Liver (tissue), 10 donors: ENCODE measurements at places on chromosomes 1 and 21. TPM values are rescaled to one million over a fixed set of nuclear protein-coding genes. Genes with fewer than 3 reads are reported as not detected.
A peak's percentile ranks its signal among the peaks of the same experiment; 100 is the strongest.

The TPTE gene
- total RNA-seq, result not detected

The MEAF6 gene
- 25.3 TPM for total RNA-seq

DNA sequence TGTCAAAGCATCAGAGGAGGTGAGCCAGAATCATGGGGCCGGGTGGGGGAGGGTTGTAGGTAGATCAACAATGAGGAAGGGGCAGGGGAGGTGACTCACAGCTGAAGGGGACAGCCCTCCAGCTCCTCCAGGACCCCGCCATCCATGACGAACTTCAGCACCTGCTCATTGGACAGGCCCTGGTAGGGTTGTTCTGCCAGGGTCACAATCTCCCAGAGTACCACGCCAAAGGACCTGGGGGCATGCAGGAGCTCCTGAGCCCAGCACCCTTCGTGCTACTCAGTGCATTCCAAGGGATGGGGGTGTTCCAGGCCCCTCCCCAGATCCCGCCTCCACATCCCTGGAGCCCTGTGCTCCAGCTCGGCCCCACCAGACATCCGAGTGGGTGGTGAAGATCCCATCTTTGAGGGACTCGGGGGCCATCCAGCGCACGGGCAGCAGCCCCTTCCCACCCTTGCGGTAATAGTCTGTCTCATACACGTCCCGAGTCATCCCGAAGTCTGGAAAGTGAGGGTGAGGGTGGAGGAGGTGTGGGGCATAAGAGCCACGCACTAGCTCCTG is 17.5 kb downstream of the INSRR start:
- no peaks in the 10 kb centered on the region for H3K27me3 ChIP-seq
- H3K36me3 ChIP-seq, result no peaks in the 10 kb centered on the region
- DNase-seq, result no peak
- no peak overlapping the region for H3K4me3 ChIP-seq

DNA sequence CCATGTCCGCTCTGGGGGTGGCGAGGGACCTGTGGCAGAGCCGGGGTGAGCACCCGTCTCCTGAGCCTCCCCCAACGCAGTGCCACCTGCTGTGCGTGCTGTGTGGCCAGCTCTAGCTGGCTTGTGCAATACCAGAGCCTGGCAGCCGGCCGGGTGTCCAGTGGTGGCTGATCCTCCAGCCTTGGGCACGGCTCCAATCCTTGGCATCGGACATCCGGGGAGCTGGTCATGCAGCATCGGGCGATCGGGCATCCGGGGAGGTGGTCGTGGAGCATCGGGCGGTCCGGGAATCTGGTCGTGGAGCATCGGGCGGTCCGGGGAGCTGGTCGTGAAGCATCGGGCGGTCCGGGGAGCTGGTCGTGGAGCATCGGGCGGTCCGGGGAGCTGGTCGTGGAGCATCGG is 8.1 kb downstream of the SLX9 start:
- no peak overlapping the region for H3K27ac ChIP-seq
- H3K36me3 ChIP-seq, result peaks cover 8% of the 10 kb centered on the region
- H3K4me3 ChIP-seq, result no peak overlapping the region
- no peak for DNase-seq

DNA sequence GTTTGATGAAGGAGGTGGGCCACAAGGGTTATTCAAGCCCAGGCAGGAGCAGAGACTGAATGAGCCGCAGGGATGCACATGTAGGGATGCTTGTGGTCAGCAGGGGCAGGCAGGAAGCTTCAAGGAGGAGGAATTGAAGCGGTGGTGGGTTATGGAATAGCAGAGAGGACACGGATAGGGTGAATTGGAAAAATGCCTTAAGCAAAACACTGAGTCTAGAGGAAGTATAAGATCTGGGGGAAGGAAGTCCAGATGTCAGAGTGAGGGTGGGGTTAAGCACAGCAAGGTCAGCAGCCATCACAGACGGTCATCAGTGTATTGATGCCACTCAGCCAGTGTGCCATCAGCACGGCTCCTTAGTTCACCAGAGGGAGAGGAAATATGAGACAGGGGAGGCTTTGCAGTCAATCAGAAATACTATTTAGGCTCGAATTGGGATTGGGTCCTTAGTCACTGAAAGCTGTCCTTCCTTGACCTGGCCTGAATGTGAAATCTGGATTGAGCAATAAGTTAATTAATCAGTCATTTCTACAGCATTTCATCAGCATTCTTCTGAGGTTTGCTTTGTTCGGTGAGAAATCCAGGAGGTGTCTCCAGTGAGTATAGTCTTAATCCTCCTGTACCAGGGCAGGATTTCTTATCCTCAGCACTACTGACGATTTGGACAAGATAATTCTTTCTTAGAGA is 6.0 kb upstream of the LCE1F start:
- no peaks in the 10 kb centered on the region for H3K36me3 ChIP-seq
- no peaks in the 10 kb centered on the region for H3K4me1 ChIP-seq
- no peak overlapping the region for H3K27ac ChIP-seq
- DNase-seq, result no peak

- no peak overlapping the region for H3K27ac ChIP-seq
Observed at GRCh38 chr1:220917101-220917500, 37.9 kb downstream of the HLX start.

- H3K4me1 ChIP-seq, result no peaks in the 10 kb centered on the region
- H3K27me3 ChIP-seq, result no peaks in the 10 kb centered on the region
- peaks cover 18% of the 10 kb centered on the region for H3K36me3 ChIP-seq
- H3K27ac ChIP-seq, result no peak overlapping the region
- no peak for DNase-seq
- no peak overlapping the region for H3K4me3 ChIP-seq
Observed at GRCh38 chr1:160361814-160362167, 5.1 kb upstream of the NHLH1 start.

- H3K4me3 ChIP-seq, result no peak overlapping the region
- no peak overlapping the region for H3K27ac ChIP-seq
- no peak for DNase-seq
- no peaks in the 10 kb centered on the region for H3K36me3 ChIP-seq
- H3K4me1 ChIP-seq, result peaks cover 5% of the 10 kb centered on the region
Observed at GRCh38 chr1:158020886-158021620, 27.6 kb downstream of the KIRREL1 start.

DNA sequence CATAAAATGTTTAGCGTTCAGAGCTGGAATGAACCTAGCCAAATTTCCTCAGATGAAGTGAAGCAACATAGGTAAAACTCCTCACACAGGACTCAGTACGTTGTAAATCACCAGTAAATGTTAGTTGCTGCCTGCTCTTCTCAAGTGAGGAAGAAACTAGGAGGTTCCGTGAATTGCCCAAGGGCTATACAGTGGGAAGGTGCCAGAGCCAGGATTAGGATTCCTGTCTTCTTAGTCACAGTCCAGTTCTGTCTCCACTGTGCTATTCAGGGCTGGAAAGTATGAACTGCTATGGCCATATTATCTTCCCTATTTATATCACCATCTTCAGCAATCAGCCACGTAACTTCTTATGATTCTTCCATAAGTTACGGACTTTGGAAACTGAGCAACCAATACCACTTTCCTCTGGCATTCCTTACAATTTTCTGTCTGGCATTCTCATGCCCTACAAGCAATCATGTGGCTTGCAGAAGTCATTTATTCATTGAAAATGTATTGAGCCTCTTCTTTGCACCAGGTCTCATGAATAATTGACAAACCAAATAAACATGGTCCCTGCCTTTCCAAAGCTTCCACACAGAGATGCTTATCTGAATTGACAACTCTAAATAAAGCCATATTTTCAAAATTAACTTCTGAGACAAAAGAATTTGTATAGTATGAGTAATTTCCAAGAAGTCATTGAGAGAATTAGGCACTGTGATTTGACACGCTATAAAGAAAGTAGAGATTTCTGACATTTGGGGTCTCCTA is 271.6 kb upstream of the SGIP1 start:
- H3K27me3 ChIP-seq, result no peaks in the 10 kb centered on the region
- no peak overlapping the region for H3K4me3 ChIP-seq
- no peak overlapping the region for H3K27ac ChIP-seq
- H3K36me3 ChIP-seq, result no peaks in the 10 kb centered on the region
- no peaks in the 10 kb centered on the region for H3K4me1 ChIP-seq

GRCh38 chr1:41109310-41110197 is 88.0 kb upstream of the SLFNL1 start:
- no peaks in the 10 kb centered on the region for H3K27me3 ChIP-seq
- H3K36me3 ChIP-seq, result no peaks in the 10 kb centered on the region
- no peak overlapping the region for H3K4me3 ChIP-seq
- H3K4me1 ChIP-seq, result peaks cover 17% of the 10 kb centered on the region

DNA sequence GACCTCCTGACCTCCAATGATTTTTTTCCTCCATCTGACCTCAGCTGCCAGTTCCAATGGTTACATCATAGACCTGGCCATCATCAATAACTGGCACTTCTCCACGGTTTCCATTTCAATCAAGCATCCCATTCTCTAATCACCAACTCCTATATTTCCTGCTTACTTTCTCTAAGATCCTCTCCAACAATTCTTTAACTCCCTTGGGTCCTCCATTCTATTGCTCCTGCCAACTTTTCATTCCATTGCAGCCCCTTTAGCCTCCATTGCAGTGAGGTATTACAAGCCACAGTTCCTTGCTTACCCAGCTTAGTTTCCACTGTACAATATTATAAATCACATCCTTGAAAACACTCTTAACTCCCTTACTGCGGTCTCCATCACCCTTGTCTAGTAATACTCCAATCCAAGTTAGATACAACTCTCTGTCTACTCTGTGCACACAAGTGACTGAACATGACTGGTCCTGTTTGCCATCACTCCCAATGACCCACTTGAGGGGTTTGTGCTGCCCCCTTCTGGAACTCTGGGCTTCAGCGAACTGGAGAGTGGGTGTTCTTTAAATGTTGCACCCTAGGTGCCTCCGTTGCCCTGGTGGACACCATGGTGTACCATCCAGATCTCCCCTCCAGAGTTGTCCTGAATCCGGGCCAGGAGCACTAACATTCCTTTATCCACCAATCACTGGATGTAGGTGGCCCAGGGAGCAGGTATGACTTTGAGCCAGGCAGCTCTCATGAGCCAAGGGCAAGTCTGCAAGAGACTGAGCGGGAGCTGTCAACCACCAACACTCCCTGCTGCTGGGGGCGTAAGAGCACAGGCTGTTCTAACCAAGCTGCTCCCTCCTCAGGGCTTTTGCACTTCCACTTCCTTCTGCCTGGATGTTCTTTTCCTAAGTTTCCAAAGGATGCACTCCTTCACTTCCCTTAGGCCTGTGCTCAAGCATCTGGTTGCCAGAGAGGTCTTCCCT is 3.7 kb upstream of the FNDC7 start:
- no peaks in the 10 kb centered on the region for H3K36me3 ChIP-seq
- H3K4me3 ChIP-seq, result no peak overlapping the region
- H3K27ac ChIP-seq, result no peak overlapping the region
- no peaks in the 10 kb centered on the region for H3K4me1 ChIP-seq
- DNase-seq, result peak; percentile 41

- no peaks in the 10 kb centered on the region for H3K27me3 ChIP-seq
- no peak overlapping the region for H3K27ac ChIP-seq
- DNase-seq, result no peak
- no peak overlapping the region for H3K4me3 ChIP-seq
Observed at GRCh38 chr1:164440232-164440631, 118.8 kb upstream of the PBX1 start.

DNA sequence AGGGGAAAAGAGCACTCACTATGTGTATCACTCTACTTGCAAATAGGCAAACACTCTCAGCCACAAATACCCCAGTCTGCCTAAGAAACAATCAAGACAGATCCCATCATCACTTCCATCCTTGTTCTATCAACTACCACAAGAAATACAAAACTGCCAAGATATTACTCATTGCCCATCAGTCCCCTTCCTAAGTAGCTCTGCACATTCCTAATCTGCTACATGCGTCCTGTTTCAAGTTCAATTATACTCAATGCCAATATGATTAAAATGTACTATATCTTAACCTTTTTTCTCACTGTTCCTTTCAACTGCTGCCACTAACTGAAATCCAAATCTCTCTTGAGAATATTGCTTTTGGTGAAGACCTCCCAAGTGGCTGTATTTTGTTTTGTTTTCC is 1688.4 kb downstream of the PLA2G4A start:
- no peak overlapping the region for H3K4me3 ChIP-seq
- H3K27me3 ChIP-seq, result no peaks in the 10 kb centered on the region
- H3K27ac ChIP-seq, result no peak overlapping the region
- DNase-seq, result no peak

DNA sequence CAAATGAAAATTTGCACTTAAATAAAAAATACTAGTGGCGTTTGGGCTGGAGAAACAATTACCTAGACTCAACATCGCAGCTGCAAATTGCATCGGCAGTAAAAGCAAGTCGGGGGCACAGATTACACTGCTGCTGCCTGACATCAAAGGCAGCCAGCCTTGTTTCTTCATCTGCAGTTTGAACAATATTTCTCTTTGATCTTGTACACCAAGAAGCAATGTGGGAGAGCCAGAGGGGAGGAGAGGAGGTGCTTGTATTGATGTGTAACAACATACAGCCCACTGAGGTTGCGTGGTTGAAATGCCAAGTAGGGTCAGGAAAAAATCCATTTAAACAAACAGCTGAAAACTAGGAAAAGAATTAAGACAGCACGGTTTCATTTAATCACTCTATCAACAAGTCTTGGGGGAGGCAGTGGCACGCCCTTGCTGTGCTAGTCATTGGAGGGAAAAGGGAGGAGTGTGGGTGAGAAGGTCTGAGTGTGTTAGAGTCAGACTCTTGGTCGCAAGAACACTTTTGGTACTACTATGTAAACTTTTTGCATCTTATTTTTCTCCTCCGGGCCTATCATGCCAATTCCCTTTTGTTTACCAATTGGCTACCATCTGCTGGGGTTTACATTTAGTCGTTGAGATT is 456.5 kb downstream of the OMA1 start:
- H3K4me1 ChIP-seq, result no peaks in the 10 kb centered on the region
- H3K4me3 ChIP-seq, result no peak overlapping the region
- H3K36me3 ChIP-seq, result no peaks in the 10 kb centered on the region
- H3K27me3 ChIP-seq, result no peaks in the 10 kb centered on the region
